GM10248 (cell line): ENCODE measurements at places on chromosomes 2 and 18.
A peak's percentile ranks its signal among the peaks of the same experiment; 100 is the strongest.

GRCh38 chr2:237091779-237092436, 6.2 kb downstream of the COPS8 start:
- DNase-seq = no peak

- DNase-seq = no peak
Measured at GRCh38 chr18:74419761-74420160, 37.3 kb downstream of the DIPK1C start.

DNA sequence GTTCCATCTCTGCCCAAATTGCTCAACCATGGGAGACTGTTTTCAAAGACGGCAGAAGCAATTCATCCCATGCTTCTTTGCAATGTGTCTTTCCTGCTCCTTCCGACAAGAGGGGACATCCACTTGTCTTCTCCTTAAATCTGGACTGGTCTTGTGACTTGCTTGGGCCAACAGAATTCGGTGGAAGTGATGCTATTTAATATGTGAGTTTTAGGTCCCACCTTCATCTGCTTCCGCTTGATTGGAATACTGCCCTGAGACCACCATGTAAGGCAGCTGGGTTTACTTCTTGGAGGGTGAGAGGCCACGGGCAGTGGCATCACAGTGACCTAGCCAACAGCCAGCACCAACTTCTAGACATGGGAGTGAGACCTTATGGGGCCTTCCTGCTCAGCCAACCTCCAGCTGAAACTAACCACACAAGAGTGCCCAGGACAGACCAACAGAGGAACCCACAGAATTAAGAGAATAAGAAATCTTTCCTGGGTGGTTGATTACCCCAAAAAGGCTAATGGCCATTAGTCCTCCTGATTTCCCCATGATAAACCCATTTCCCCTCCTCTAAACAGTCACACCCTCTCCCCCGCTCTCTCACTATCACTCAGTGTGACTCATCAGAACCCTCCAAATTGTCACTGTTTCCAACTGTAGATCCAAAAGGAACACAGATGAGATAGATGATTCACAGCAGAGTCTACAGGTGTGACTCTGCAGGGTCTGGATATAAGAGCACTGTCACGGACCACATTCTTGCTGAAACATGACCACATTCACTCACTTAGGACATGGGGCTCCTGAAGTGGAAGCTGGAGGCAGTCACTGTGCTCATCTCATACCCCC, 16.2 kb upstream of the RHOB start:
- DNase-seq = no peak

DNA sequence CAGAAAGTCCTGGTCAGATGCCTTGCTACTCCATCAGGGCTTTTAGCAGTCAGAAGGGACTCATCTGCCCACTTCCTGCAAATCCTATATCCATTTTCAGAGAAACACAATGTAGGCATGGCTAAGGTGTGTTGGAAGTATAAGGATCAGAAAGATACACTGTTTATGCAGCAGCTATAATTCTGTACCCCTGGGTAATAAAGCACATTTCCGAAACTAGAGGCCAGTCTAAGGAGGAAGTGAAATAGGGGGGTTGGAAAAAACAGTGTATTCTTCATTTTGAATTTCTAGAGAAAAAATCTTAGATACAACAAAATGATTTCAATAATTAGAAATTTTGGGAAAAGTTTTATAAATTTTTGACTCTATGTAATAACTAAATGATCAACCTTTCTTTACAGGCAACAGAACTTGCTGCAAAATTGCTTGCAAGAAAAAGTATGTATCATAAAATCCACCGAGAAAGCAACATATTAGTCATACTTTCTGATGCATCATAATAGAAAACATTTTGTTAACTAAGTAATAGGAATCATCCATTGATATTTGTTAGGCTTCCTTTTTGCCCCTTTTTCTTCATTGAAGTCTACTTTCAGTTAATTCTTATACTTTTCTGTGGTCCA, 47.4 kb downstream of the FSIP2 start:
- peak; percentile 5 for DNase-seq

GRCh38 chr18:58292638-58293037, 248.6 kb downstream of the NEDD4L start:
- no peak for DNase-seq

DNA sequence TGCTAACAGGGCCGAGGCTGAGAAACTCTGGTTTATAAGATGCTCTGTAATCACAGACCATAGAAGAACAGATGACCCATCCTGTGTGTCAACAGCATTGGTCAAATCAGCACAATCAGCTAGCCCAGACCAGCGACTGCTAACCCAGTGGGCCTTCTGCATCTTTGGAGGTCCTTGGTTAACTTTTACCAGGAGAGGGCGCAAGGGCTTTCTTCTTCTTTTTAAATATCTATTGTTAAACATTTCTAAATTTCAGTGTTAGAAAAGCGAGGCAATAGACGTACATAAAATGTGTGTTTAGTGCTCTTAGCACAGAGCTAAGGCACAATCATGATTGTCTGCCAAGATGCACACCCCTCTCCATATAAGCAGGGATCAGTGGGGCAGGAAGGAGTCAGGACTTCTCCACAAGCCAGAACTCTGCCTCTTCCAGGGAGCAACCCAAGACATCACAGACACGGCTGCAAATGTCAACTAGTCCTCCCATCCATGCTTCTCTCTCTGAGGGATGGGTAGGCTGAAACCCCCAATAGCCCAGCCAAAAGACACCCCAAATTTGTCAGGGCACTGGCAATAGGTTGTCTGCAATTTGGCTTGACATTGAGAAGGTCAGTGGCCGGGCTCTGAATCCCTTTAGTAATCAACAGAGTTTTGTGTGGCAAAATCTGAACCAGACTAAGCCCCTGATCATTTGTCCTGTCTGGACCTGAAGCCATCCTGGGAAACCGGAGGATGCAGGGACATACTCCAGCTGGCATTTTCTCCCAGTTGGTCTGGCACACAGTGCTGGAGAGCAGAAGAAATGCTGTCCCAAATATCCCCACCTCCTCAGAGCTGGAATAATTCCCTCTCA, 188.2 kb downstream of the BCL2 start:
- no peak for DNase-seq

DNA sequence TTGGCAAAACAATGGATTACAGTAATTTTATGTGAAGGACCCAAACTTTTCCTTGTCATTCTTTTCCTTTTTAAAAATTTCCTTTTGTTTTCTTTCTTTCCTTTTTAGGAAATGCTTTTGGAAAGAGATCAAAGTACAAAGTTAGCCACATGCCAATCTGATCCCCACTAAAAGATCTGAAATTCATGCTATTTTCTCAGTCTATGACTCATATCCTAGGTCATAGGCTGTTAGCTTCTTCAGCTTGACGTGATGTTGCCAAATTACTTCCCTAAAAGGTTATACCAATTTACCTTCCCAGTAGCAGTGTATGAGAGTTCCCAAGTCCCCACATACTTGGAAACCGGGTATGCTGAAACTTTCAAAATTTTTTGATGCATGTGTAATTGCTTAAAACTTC, 355.3 kb downstream of the INSIG2 start:
- no peak for DNase-seq

- DNase-seq = peak; percentile 45
Measured at GRCh38 chr18:10660179-10660884, 134.5 kb downstream of the NAPG start.

- peak; percentile 73 for DNase-seq
Measured at GRCh38 chr2:60317844-60318243, 235.6 kb downstream of the BCL11A start.

DNA sequence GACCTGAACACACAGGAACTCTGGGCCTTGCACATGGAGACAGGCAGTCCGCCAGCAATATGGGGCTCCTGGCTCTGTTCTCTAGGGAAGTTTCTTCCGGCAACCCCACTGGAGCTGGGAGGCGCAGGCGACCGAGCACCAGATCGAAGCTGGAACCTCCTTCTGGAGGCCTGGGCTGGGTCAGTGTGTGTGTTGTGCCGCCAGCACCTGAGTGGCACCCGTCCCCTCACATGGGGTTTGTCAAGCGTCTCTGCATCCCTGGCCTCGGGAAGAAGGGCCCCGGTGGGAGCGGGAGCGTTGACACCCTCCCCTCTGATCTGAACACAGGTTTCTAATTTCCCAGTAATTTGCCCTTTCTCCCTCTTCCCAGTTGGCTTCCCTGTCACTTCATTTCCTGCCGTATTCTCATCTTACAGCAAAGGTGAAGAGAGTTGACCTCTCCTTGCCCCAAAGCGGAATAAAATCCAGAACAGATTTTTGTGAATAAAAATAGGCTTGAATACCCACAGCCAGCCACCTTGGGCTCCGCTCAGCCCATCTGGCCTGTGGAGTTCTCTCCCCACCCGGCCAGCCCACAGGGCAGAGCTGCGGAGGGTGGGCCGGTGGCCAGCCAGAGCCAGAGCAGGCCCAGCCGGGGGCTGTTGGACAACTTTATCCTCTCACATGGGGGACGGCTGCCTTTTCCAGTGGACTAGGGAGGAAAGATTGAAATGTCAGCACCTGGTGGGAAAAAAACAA, 85.9 kb downstream of the APOB start:
- DNase-seq = no peak

DNA sequence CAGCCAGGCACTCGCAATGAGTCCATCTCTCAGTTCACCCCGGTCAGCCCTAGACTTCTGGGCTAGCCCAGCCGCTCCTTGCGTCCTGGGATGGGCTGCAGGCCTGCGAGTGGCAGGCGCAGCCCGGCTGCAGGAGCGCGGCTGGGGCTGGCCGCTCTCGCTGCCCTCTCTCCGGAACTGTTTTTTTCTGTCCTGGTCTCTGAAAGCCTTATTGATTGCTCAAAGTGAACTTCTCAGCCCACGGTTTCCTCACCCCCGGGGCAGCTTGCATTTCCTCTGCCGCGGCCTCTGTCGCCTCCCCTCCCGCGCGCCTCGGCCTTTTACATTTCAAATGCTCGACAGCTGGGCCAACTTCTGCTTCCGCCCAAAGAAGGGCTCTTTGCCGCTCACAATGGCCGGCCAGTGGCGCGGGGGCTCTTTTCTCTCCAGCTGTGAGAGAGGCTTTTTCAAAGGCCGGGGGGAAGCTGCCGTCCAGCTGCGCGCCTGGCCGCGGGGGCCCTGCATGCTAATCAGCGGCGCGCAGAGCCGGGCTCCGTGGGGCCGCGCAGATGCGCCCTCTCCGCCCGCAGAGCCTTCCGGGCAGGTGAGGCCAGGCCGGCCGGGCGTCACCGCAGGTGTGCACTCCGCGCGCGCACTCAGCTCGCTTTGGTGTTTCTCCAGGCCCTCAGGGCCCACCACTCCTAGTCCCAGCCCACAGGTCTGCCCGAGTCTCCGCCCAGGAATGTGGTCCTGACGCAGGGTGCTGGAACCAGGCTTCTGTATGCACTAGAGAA, 513.8 kb downstream of the RNF144A start:
- DNase-seq = peak; percentile 62

- no peak for DNase-seq
Measured at GRCh38 chr2:95271381-95271971, 2.8 kb upstream of the PROM2 start.

DNA sequence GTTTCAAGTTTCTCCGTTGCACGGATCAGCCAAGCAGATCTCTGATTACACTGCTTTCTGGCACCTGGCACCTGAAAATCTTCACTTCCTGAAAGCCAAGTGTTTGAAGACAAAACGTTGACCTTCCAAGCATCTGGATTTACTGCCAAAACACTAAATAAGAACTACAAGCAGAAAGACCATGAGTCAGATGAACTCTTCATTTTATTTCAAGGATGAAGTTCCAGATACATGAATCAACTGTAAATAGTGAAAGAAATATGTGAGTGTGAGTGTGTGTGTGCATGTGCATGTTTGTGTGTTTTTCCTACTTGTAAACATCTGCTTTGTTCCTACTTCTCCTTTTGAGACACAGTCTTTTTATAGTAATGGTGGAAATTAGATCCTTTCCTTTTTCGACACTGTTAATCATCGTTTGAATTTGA, 60.0 kb upstream of the DTNA start:
- no peak for DNase-seq

DNA sequence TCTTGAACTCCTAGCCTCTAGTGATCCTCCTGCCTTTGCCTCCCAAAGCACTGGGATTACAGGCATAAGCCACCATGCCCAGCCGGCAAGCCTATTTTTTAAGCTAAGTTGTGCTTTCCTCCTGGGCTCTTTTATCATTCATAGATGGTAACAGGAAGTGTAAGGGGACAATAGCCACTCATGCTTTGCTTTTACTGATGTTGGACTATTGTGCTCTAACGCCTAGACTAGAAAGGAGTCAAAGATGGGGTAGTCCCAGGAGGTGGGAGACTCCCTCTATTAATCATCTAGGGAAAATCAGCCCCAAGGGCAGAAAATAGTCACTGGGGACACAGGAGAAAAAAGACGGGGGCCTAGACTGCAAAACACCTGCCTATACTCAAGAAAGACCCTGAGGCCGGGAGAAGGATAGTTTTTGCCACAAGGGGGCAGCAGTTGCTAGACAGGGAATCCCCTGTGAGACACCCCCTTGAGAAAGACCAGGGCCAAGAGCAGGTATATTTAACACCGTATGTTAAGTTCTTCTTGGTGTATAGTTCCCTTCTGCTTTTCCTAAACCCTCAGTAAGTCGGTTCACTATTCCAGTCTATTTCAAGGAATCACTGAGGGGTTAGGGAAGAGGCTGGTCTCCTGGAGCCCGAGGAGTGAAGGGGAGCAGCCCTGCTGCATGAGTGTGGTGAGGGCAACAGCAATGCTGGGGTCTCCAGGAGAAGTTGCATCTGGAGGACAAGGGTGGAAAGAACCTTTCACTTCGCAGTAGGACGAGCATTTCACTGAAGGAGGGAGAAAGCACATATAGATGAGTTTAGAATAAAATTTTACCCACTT, 2.1 kb upstream of the CXCR1 start:
- DNase-seq = peak; percentile 71

GRCh38 chr18:58544616-58545337, 84.1 kb downstream of the ALPK2 start:
- DNase-seq = no peak

- DNase-seq = peak; percentile 55
Measured at GRCh38 chr2:233209533-233210171, 41.8 kb upstream of the ATG16L1 start.

- no peak for DNase-seq
Measured at GRCh38 chr18:53385889-53386288, 838.6 kb downstream of the MBD2 start.

- DNase-seq = no peak
Measured at GRCh38 chr18:59232309-59233016, 12.5 kb downstream of the GRP start.

- no peak for DNase-seq
Measured at GRCh38 chr18:63085611-63086010, 234.0 kb downstream of the BCL2 start.

GRCh38 chr18:48922801-48923730, 27.7 kb downstream of the SMAD7 start:
- DNase-seq = no peak

DNA sequence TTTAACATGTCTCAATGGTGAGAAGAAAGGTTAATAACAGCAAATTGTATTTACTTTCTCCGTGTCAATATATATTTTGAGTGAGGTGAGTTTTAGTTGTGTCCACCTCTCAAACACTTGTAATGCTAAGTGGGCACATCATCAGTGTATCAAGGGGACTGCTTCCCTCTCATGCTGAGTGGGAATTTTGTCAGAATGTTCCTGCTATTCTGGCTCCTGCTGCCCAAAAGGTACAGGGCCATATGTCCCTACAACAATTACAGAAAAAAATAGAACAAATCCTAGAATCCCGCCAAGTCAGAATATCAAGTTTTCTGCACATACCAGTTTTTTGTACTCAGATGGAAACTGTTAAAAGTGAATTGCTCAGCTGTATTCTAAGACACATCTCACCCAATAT, 5.4 kb upstream of the CERKL start:
- no peak for DNase-seq
